Activated naive CD8-positive, alpha-beta T cell treated with anti-CD3 and anti-CD28 coated beads, Interleukin-2, amount 50 U/mL, for 16 hours (primary cell): ENCODE measurements at places on chromosomes 11 and 22.
A peak's percentile ranks its signal among the peaks of the same experiment; 100 is the strongest.

DNA sequence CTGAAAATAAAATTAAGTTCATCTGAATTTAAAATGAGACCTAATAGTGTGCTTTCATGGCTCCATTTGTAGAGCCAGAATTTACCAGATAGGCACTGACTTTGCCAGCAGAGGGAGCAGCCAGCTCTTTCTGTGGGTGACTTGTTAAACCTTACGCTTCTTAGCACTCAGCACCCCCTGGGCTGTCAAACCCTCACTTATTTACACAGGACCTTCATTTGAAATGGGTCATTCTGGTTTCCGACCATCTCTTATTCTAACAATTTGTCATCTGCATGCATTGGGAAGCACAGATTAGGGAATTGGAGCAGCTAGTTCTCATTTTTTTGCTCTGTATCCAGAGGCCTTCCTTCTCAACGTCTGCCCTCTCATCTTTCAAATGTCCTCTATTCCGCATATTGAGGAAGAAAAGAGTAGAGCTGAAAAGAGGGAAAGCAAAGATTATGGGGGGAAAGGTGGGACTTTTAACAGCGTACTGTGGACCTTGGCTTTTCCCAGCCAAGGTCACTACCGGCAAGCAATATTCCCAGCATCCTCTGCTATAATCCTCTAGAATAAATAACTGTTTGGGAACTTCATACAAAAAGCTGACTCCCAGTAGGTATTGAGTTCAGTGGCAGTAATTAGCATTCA, 3.1 kb downstream of the ASRGL1 start:
- peak; percentile 7 for DNase-seq

- no peak for DNase-seq
These were observed 54.5 kb upstream of the MPEG1 start for GRCh38 chr11:59267196-59267595.

- DNase-seq: no peak
These were observed 322.7 kb upstream of the PLET1 start for GRCh38 chr11:112583261-112583893.

DNA sequence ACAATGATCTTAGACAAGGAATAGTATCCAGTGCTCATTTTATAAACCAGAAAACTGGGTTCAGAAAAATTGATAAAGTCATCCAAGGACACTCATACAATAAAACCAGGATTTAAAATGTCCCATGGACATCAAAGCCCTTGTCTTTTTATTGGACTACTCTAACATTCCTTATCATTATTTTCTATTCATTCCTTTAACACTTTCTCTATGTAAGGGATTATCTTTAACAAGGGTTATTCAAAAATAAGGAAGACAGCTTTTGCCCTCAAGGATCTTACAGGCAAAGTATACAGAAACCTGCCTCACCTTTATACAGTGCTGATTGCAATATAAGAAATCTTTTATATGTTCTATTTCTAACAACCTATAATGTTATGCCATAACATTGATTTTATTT, 790.8 kb downstream of the DLG2 start:
- DNase-seq: no peak

GRCh38 chr11:66066751-66067150, 3.3 kb upstream of the PACS1 start:
- DNase-seq: no peak

GRCh38 chr22:25083056-25083806, 116.4 kb upstream of the CRYBB3 start:
- no peak for DNase-seq

DNA sequence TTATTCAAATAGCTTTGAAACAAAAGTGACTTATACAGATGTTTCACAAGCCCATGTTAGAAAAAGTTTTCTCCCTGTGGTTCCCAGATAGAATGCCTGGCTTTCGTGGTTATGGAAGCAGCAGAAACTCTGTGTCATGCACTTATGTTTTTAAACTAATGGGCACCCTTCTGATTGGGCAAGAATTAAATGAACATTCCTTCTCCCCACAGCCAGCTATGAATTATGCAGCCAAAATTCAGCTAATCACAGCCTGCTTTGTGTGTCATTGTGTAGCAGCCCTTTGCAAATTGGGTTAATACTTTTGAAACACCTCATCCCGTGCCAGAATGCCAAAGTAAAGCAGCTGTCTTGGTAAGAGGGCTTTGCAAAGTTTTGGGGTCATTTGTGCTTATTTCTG, 46.9 kb downstream of the PANX1 start:
- DNase-seq: no peak

DNA sequence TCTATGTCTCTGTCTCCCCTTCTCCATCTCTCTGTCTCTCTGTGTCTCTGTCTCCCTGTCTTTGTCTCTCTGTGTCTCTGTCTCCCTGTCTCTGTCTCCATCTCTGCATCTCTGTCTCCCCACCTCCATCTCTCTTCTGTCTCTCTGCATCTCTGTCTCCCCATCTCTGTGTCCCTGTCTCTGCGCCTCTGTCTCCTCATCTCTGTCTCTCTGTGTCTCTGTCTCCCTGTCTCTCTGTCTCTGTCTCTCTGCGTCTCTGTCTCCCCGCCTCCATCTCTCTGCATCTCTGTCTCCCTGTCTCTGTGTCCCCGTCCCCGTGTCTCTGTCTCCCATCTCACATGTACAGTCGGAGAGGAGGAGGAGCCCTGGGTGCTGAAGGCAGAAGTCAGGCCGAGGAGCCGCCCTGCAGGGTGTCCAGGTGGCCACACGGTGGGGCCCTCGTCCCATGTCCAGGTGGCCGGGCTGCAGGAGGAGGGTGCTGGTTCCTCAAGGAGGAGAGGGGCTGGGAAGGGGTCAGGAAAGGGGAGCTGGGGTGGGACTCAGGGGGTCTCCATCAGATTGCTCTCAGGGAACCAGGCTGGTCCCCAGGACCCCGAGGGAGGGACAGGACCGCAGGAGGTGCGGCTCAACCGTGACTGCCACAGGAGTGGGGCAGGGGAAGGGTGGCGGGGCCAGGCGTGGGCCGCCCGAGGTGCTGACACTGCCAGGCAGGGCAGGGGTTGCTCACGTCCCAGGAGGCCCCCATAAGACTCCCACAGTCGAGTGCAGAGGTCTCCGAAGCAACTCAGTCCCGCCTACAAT, 25.6 kb upstream of the TH start:
- DNase-seq: peak; percentile 51

- no peak for DNase-seq
These were observed 1.5 kb downstream of the LRRC75B start for GRCh38 chr22:24591286-24591830.

DNA sequence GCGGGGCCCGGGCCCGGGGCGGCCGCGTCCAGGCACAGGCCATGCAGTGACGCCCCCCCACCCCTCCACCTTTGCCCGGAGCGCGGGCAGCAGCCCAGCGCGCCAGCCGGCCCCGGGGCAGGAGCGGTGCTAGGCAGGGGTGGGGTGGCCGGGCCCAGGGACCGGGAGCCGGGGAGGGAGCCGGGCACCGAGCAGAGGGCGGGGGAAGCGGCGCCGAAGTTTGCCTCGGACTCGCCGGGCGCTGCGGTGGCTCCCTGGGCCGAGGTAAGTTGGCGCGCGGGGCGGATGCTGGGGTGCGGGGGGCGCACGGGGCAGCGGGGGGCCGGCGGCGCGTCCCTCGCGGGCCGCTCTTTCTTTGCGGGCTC, 332 bp downstream of the TEAD1 start:
- no peak for DNase-seq

DNA sequence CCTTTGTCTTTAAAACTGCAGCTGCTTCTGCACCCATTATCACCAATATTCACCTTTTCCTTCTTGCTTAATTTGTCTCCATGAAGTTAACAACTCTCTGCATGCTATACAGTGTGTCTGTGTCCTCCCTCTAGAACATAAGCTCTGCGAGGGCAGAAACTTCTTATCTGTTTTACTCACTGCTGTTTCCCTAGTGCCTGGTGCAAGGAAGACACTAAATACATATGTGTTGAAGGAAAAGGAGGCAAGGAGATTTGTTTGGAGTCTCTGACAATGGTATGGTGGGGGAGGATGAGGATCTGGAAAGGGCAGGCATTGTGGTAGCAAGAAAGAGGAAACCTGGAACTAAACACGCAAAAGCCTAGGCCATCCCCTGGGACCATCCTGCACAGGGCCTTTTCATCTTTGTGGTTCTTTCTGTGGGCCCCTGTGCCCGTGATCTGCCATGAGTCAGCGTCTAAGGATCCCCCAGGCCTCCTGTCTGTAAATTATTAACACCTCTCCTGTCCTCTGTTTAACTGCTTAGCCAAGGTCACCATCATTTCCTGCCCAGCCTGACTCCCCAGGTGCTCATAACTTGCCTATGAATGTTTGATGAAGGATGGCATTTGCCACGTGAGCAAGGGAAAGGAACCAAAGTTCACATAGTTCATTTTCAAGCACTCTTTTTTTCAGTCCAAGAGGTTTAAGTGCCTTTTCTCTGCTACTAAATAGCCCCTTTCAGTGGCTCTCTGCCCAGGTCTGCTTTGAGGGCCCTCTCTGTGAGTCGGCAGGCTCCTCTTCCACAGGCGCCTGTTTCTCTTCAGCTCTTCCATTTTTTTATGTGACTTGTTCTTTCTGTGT, 131.1 kb downstream of the RASSF10 start:
- no peak for DNase-seq

DNA sequence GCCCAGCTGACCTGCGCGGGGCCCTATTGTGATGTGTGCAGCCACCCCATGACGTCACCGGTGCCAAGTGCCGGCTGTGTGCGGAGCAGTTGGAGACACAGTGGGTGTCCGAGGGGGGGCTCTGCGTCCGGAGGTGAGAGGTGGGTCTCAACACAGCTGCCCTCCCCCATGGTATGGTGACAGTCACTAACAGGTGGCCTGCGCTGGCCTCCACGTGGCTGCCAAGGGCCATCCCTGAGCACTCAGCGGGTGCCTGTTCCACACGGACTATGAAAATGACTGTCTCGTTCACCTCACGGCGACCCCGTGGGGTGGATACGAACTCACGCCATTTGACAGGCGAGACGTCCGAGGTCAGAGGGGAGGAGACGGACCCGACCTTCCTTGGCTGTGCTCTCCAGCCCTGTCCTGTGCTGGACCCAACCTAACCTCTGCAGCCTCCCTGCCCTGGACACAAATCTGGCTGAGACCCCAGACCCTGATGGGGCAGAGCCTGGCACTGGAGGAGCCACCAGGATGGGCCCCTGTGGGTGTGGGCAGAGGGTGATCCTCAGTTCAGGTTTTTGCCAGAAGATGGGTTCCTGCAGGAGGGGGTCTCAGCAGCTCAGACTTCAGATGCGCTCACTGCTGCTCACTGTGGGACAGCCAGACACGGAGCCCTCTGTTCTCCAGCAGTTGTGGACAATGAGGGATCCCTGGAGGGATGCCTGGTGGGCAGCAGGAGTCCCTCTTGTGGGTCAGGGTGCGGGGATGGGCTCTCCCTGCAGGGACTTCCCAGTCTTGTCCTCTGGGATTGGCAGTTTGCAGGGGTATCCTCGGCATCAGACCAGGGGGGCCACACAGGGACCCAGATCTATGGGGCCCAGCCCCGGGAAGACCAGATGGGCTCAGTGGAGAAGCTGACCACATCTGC, 6.3 kb downstream of the HRAS start:
- DNase-seq: no peak

- no peak for DNase-seq
These were observed 53.5 kb downstream of the MYO18B start for GRCh38 chr22:25795478-25795877.

- no peak for DNase-seq
These were observed 7.3 kb downstream of the RTN4RL2 start for GRCh38 chr11:57467508-57468157.

- DNase-seq: no peak
These were observed 7.3 kb downstream of the DGCR6L start for GRCh38 chr22:20312396-20313191.

- DNase-seq: no peak
These were observed 426.6 kb downstream of the BRD1 start for GRCh38 chr22:49400941-49401598.

- DNase-seq: no peak
These were observed 4.4 kb upstream of the TCP11L1 start for GRCh38 chr11:33035011-33035410.

DNA sequence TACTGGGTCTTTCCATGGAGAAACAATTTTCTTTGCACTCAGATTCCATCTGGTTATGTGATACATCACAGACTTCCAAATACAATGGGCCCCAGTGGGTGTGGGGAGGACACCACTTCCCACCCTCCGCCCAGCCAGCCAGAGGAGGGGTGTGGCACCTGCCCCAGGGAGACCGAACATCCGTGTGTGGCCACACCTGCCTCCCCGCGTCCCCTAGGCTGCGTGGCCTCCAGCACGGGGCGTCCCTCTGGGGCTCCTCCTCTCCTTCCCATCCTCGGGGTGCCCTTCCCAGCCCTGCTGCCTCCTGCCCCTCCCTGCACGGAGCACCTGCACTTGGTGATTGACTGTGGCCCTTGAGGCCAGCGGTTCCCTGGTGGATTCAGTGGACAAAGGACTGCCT, 49.1 kb downstream of the CERK start:
- DNase-seq: no peak
